Ascending aorta (tissue), 2 donors: ENCODE measurements at places on chromosomes 7 and 10. TPM values are rescaled to one million over a fixed set of nuclear protein-coding genes. Genes with fewer than 3 reads are reported as not detected.

The RTKN2 gene
- not detected for total RNA-seq

The DLX5 gene
- total RNA-seq: not detected

- H3K36me3 ChIP-seq: no peaks in the 10 kb centered on the region
- DNase-seq: peak; percentile 39
- no peak overlapping the region for H3K4me3 ChIP-seq
- H3K27ac ChIP-seq: no peak overlapping the region
- no peaks in the 10 kb centered on the region for H3K27me3 ChIP-seq
Observed at GRCh38 chr7:157527686-157528085, 190.9 kb downstream of the DNAJB6 start.

GRCh38 chr10:94037286-94037685, 43.6 kb downstream of the PLCE1 start:
- H3K27me3 ChIP-seq: no peaks in the 10 kb centered on the region
- H3K4me1 ChIP-seq: no peaks in the 10 kb centered on the region
- no peak overlapping the region for H3K27ac ChIP-seq
- no peak for DNase-seq
- H3K36me3 ChIP-seq: no peaks in the 10 kb centered on the region
